Activated CD4-positive, alpha-beta T cell treated with anti-CD3 and anti-CD28 coated beads, Interleukin-2, amount 50 U/mL, for 24 hours (primary cell): ENCODE measurements at places on chromosomes 7 and 10.

- DNase-seq: no peak
These were observed 48.3 kb downstream of the BAIAP2L1 start for GRCh38 chr7:98352621-98353020.

DNA sequence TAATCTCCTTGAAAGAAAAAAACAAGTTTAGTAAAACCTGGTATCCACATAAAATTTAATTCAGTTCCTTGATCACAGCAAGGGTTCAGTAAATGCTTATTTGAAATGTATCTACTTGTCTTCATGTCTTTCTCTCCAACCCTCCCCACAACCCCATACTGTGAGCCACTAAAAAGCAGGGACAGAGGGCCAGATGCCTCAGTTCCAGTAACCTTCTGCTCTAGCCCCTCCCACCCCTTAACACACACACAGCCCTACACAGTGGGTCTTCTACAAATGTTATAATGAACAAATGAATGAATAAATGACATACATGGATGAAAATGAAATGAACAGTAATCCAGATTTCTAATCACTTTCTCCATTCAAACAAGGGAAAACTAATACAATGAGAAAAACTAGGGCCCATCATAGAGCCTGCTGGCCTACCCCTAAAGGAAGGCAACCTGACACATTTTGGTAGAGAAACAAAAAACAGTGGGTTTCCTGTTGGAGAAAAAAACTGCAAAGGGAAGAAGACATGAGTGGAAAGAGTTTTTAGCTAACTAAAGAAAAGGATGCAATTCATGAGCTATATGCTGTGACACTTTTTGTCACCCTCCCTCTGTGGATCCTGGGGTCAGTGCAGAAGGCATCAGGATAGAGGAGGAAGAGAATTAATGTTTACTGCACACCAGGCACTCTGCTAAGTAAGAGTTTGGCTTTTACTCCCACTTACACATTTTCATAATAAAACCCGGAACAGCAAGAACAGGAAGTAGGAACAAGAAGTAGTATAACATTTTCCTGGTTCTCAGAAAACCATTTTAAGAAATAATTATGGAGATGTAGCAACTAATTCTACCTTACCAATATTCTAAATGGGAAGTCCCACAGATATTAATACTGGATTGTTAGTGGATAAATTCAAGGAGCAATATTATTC is 38.1 kb downstream of the ELMO1 start:
- no peak for DNase-seq

DNA sequence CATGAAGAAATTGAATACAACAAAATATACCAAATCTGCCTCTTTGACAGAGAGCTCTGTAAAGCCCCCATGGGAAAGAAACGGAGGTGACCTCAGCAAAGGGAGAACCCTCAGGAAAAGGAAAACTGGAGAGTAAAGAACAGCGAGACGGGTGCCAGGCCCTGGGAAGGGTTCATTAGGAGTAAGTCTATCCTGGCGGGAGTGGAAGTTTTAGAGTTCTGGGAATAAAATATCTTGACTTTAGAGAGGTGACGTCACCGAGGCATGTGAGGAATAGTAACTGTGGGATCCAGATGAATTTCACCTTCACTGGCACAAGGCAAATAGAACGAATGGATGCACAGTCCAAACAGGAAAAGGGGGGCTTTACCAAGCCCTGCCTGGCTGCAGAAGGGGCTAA is 362.8 kb upstream of the IGFBP3 start:
- DNase-seq: no peak

DNA sequence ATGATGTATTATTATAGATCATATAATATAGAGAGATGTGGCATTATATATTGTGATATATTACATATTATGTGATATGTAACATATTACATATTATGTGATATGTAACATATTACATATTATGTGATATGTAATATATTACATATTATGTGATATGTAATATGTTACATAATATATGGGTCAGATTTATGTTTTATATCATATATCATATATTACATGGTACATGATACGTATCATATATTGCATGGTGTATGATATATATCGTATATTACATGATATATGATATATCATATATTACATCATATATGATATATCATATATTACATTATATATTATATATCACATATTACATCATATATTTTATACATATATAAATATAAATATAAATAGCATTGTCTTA is 164.1 kb upstream of the NEBL start:
- DNase-seq: no peak

- DNase-seq: no peak
These were observed 73.3 kb downstream of the NRF1 start for GRCh38 chr7:129684777-129685176.

DNA sequence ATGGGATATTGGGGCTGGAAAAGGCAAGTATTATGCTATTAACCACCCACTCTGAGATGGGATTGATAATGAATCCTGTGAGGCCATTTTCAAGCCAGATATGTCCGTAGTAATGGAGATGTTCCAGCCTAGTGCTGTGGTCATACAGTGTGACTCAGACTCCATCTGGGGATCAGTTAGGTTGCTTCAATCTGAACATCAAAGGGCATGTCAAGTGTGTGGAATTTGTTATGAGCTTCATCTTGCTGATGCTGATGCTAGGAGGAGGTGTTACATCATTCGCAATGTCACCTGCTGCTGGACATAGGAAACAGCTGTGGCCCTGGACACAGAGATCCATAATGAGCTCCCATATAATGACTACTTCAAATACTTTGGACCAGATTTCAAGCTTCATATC is 144.7 kb downstream of the PLCE1 start:
- DNase-seq: no peak

- DNase-seq: no peak
These were observed 101.9 kb downstream of the EVX1 start for GRCh38 chr7:27344471-27344870.

GRCh38 chr7:19749658-19750057 is 23.8 kb downstream of the TMEM196 start:
- DNase-seq: no peak

DNA sequence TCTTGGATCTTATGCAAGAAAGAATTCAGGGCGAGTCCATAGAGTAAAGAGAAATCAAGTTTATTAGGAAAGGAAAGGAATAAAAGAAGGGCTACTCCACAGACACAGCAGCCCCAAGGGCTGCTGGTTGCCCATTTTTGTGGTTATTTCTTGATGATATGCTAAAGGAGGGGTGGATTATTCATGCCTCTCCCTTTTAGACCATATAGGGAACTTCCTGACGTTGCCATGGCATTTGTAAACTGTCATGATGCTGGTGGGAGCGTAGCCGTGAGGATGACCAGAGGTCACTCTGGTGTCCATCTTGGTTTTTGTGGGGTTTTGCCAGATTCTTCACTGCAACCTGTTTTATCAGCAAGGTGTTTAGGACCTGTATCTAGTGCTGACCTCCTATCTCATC is 115.4 kb upstream of the CARD11 start:
- no peak for DNase-seq

GRCh38 chr10:46314071-46314470 is 27.3 kb downstream of the ANTXRL start:
- DNase-seq: no peak

GRCh38 chr10:113274176-113274829 is 278.6 kb upstream of the HABP2 start:
- DNase-seq: no peak

DNA sequence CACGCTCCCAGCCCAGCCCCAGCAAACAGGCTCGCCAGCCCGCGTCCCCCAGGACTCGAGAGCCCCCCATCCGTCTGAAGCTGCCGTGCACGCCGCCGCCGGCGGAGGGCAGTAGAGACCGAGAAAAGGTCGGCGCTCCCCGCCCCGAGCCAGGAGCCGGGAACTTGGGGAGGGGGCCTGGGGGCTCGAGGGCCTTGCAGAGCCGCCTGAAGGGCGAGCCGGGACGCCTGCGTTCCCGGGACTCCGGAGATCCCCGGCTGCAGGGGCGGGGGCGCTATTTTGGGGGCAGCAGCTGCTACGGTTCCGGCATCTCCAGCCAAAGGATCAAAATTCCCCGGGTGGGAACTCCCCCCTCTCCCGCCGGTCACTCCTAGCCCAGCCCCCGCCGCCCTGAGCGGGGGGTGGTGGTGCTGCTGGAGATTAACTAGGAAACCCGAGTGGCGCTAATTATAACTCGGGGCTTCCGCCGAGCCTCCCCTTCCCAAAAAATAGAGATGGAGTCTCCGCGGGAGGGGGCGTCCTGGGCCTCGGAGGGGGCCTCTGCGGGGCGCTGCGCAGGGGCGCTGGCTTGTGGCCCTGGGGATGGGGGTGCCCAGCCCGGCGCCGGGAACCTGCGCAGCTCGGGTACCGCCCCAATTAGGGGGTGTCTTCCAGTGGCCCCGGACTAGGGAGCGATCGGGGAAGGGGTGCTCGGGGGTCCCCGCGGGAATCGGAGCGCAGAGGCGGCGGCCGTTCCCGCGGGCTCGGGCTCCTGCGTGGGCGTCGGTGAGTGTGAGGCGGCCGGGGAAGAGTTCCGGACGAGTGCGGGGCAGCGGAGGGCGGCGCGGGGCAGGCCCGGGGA is 608 bp downstream of the ACHE start:
- no peak for DNase-seq

GRCh38 chr7:129719980-129720732 is 108.6 kb downstream of the NRF1 start:
- no peak for DNase-seq

DNA sequence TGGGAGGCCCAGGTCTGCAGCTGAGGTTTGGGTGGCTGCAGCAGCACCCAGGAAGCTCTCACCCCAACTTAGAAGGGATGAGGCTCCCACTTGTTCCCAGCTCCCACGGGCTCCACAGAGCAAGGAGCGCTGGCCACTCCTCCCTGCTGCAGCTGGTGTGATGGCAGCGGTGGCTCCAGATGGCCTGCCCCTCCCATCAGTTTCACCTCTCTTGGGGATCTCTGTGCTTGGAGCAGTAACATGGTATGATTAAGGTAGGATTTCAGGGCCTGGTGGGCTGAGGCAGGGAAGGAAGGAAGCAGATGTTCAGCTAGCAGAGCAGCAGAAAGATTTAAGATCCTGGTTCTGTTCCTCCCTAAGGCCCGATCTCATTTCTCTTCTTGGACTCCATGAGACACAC is 66.8 kb upstream of the KIF5B start:
- no peak for DNase-seq

DNA sequence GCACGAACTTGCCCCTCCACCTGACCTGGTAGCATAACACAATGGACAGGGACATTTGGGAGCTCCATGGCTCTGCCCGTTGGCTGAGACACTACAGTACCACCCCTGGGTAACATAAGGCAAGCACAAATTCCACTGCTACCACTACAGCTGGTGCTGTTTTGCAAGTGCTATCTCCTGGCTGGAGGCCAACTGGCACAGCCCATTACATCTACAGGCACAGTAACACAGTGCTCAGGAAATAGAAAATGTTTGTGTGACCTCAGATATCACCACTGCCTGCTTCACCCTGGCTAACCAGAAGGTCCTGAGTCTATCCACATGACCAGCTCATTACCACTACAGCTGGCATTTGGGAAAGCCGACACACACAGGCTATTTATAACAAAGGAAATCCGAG is 631.1 kb upstream of the MBL2 start:
- DNase-seq: no peak

DNA sequence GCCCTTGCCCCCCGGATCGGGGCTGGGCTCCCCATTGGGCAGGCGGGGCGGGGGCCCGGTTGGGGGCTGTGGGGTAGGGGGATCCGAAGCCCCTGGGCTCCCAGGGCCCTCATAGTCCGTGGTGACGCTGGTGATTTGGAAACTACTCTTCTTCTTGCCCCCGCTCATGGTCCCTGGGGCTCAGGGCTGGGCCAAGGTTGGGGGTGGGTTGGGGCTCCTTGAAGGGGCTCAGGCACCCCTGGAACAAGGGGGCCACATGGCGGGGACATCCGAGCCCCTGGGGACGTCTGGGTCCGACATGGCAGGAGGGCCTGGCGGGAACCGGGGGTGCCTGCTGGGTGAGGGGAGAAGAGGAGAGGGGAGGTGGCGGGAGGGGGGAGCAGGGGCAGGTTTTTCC is 1.1 kb downstream of the TSC22D4 start:
- DNase-seq: no peak

DNA sequence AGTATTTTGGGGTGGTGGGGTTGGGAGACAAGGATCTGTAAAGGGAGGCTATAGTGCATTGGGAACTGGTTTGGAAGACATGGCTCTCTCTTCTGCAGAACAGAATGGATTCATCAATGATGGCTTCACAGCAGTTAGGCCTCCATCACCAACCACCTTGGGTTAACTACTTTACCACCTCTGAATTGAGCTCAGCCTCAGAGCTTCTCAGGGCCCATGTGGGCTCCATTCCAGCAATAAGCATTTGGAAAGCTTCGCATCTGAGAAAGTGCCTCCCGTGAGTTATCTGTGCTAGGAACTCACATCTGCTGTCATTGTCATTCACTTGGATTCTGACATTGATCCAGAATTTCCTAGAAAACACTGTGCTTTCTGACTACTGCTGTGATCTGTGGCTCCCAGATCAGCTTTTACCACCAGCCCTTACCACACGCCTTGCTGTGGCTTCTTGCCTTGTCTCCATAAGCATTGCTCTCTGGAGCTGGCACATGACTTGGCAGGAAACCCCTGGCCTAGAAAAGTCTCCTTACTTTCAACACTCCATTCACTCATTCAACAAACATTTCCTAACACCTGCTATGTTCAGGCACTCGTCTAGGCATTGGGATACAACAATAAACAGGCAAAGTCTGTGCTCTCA is 70.7 kb upstream of the ADO start:
- no peak for DNase-seq

- DNase-seq: no peak
These were observed 175.0 kb downstream of the CCDC71L start for GRCh38 chr7:106485919-106486318.

GRCh38 chr7:63029207-63029522 is 969.5 kb upstream of the ZNF722 start:
- DNase-seq: no peak

DNA sequence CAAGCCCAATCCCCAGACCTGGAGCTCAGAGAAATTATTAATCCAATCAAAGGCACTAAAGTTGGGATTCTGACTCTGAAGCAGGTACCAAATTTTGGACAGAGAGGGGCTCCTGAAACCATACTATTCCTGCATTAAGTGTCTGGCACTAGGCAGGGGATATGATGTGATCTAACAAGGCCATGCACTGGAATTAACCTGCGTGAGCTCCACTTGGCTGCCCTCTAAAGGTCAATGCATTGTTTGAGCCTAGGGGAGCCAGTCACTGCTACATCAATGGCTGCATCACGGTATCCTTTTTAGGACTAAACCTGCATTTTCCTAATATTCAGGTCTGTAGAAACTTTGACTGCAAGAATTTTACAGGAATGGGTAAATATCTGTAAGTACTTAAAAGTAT is 42.1 kb downstream of the ST8SIA6 start:
- DNase-seq: no peak

- DNase-seq: no peak
These were observed 7.5 kb upstream of the CALD1 start for GRCh38 chr7:134771889-134772288.

GRCh38 chr7:18290223-18290622 is 205.3 kb upstream of the HDAC9 start:
- DNase-seq: no peak

GRCh38 chr10:83371696-83372490 is 767.4 kb upstream of the GHITM start:
- no peak for DNase-seq
